ENCODE measurements at places on chromosomes 13 and 19.
A peak's percentile ranks its signal among the peaks of the same experiment; 100 is the strongest.

- DNase-seq = peak; percentile 9
These were observed 4.2 kb upstream of the SPACA6 start for GRCh38 chr19:51688671-51689571.

GRCh38 chr19:10776900-10777650 lies 58.9 kb downstream of the TMED1 start:
- DNase-seq = no peak

DNA sequence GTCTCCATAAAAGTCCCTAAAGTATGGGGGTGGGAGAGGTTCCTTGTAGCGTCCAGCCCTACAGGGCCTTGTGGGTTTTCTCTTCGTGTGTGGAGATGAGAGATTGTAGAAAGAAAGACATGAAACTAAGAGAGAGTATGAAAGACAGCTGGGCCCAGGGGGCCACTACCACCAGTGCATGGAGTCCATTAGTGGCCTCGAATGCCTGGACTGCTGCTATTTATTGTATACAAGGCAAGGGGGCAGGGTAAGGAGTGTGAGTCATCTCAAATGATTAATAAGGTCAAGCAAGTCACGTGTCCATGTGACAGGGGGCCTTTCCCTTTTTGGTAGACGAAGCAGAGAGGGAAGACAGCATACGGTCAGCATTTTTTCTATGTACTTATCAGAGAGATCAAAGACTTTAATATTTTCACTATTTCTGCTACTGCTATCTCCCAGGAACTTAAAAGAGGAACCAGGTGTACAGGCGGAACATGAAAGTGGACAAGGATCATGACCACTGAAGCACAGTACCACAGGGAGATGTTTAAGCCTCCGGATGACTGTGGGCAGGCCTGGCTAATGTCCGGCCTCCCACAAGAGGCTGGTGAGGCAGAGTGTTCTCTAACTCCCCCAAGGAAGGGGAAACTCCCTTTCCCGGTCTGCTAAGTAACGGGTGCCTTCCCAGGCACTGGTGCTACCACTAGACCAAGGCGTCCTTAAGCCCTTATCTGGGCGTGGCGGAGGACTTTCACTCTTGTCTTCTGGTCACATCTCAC lies 25.5 kb downstream of the FGF21 start:
- DNase-seq = no peak

DNA sequence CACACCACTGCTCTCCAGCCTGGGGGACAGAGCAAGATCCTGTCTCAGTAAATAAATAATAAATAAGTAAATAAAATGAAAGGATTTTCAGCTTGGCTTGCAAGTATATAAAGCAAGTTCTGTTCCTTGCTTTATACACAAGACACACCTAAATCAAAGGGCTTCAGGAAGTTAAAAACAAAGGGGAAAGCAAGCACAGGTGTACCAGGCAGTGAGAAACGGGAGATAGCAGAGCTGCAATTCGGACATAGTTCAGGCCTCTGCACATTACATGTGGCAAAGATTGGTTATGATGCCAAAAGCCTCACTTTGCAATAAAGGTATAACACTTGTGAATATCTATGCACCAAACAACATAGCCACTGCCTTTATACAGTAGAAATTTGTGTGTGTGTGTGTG lies 47.5 kb downstream of the MYO9B start:
- DNase-seq = no peak

- DNase-seq = no peak
These were observed 23.2 kb downstream of the TSSK6 start for GRCh38 chr19:19492026-19492610.

DNA sequence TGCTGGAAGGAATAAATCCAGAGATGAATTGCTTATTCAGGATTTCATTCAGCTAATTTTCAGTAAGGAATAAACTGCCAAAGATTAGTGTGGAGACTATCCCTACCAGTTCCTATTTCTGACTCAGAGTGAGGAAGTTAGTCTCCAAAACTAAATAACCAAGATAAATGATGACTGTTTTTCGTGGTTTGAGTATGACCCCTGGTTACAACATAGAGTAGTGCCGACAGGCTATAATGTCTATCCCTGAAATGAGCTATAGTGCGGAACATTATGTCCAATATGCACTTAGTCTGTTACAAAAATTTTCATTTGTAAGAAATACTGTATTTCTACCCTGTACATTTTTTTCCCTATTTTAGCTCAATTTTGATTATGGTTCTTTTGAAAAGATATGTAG lies 51.4 kb downstream of the NBEA start:
- DNase-seq = no peak

- no peak for DNase-seq
These were observed 12.6 kb downstream of the MBNL2 start for GRCh38 chr13:97234742-97235141.

DNA sequence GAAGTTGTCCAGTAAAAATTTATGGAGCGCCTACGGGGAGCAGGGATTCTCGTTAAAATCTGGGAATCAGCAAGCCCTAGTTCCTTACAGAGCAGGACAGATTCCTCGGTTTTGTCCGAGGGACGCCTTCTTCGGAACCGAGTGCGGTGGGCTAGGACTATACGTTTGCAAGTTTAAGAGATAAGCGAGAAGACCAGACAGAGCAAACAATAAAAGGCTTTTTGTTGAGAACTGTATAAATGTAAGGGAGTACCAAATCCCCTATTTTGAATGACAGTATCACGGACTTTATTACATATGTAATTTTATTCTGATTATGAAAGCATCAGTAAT lies 971 bp upstream of the ANKRD10 start:
- DNase-seq = no peak

GRCh38 chr13:38664906-38665305 lies 22.0 kb upstream of the FREM2 start:
- no peak for DNase-seq

DNA sequence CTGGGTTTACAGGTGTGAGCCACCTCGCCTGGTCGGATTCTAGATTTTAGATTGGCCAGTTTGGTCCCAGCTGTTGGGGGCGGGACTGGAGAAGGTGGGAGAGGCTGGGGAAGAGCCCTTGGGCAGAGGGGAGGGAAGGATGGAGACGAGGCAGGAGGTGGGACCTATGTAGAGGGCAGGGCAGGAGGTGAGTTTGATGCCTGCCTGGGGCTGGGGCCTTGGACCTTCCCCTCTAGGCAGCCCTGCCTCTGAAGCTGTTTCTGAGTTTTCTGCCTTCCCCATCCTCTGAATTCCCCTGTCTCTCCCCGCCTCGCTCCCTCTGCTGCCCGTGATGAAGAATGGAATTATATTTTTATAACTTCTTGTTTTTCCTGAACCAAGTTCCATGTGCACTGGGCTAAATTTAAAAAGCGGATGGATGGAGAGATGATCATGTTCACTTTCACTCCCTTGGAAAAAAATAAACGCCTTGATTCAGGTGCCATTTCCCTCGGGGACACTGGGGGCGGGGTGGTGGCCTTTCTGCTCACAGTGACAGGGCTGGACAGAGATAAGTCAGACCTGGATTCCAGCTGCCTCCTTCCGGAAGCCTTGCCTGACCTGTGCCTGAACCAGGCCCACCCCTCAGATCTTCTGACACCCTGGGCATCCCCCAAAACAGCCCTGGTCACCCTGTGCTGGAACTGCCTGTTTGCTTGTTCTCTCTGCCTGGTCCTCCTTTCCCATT lies 16.5 kb upstream of the TNFAIP8L1 start:
- DNase-seq = no peak

- DNase-seq = no peak
These were observed 2.8 kb upstream of the KLF5 start for GRCh38 chr13:73055813-73056564.

DNA sequence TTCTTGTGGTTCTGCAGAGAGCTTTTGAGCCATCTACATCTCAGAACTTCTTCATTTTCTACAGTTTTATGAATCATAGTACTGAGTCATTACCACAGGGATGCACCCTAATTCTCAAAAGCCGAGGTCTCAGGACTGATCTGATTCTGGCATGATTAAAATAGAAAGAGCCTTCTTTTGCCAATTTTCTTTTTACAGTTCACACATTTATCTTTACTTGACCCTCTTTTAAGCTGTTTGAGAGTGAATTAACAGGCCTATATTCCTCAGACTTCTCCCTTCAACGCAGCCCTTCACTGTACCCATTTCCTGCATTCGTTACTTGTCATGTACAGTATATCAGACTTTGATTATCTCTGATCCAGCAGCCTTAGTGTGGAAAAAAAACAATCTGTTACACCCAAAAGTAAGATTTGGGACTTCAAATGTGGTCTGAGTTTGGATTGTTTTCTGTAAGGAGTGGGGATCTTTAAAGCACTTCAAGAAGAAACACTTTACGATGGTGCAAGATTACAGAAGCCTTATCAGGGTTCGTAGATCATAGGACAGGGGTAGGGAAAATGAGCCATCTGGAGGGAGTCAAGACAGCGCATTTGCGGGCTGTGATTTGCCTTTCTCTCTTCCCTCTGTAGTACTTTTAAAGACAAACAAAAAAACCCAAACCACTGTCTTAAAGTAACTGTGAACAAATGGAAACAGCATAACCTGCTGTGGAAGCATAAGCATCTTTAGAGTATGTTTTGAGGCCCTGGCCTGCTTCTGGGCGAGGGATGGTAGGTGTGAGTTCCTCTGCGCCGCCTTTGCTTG lies 15.3 kb upstream of the GPR183 start:
- DNase-seq = no peak

GRCh38 chr13:109281903-109282635 lies 504.3 kb downstream of the IRS2 start:
- no peak for DNase-seq

GRCh38 chr19:6662702-6663101 lies 7.3 kb downstream of the TNFSF14 start:
- no peak for DNase-seq

DNA sequence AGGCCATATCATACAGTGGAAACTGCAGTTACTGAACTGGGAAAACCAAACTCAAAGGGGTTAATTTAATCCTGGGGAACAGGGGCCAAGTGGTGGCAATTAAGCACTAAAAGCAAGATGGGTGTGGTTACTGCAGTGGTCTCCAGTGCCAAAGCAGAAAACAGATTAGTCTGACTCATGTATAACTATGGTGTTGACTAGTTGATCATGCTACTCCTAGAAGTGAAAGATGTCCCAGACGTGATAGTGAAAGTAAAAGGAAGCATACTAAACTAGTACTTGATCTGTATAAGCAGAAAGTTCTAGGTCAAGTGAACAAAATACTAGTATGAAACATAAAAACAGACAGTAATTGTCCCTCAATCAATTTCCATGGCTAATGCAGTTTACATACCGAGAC lies 360.0 kb upstream of the SLITRK5 start:
- no peak for DNase-seq

- DNase-seq = no peak
These were observed 3.0 kb upstream of the RNF113B start for GRCh38 chr13:98180092-98180491.

DNA sequence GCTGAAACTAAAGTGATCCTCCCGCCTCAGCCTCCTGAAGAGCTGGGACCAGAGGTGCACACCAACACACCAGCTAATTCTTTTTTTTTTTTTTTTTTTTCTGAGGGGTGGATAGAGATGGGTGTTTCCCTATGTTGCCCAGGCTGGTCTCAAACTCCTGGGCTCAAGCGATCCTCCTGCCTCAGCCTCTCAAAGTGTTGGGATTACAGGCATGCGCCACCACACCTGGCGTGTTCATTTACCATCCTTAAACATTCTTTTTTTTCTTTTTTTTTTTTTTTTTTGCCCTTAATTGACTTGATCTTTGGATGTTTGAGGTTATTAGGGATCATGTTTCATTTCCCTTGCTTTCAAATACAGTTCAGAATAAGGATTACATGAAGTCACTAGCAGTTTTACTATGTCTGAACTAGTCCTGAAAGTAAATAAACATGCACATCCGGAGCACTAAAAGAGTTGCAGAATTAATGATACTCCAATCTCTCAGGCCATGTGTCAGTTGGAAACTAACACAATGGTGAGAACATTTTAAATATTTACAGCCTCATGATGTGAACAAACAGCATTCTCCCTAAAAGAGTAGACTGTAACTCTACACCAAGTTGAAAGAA lies 10.2 kb downstream of the UTP14C start:
- peak; percentile 31 for DNase-seq

DNA sequence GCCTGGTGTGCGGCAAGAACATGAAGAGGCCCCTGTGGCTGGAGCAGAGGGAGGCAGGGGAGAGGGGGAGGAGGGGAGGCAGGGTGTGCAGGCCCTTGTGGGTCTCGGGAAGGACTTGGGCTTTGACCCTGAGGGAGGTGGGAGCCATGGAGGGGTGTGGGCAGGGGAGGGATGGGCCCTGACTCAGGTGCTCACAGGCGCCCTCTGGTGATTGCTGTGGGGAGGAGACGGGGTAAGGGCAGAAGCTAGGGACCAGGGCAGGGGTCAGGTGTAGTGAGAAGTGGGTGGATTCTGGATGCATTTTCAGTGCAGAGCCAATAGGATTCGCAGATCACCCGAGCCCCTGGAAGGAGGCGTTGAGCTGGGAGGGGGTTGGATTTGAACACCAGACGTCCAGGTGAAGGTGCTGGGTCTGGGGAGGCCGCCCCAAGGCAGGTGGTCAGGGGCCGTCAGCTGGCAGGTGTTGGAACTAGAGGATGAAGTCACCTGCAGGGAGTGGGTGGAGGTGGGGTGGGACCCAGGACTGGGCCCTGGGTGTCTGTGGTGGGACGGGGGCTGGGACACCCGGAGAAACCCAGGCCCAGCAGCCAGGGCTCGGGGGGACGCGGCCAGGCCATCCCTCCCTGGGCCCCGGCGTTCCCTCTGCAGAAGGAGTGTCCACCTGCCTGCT lies 185.4 kb downstream of the KDM4B start:
- DNase-seq = peak; percentile 12

DNA sequence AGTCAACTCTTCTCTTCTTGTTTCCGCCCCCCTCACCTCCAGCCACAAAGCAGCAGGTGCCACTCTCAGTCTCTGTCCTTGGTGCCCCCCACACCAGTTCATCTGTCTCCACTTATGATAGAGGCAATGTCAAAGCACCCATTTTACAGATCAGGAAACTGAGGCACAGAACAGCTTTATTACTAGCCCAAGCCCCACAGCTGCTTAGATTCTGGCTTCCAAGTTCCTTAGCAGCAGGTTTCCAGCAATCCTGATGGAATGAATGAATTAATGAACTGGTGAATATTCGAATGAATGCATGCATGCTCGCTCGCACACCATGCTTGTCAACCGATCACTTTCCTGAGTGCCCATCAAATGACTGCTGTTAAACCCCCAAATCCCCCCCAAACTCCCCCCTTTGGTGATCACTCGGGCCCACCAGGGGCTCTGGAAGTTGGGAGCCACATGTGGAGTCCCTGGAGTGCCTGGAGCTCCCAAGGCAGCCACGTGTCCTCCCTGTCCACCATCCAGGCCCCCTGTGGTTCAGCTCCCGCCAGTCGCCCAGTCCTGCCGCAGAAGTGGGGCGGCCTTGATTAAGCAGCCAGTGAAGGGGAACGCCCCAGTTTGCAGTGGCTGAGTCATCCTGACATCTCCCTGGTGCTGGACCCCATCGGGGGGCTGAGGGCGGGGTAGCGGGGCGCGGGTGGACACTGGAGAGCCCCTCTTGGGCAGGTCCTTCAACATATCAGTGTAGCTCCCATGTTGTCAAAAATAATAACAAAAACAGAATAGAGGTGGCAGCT lies 6.8 kb downstream of the PTPRS start:
- DNase-seq = no peak

DNA sequence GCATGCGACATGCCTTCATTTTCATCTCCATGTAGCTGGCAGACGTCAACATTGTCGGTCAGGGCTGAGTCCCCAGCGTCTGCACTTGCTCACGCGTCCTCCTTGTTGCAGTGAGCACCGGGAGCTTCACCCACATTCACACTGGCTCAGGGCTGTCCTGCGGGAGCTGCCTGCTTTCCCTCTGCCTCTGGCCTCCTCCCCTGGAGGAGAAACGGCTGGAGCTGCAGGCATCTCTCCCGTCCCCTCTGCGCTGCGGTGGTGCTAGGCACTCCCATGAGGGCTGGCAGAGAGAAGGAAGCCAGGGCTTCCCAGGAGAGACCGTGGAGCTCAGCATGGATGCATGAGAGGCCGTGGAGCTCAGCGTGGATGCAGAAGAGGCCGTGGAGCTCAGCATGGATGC lies 18.4 kb upstream of the TMEM255B start:
- no peak for DNase-seq

Measured in NCI-H2029 (cell line).